ENCODE measurements at places on chromosomes 6 and 20.

DNA sequence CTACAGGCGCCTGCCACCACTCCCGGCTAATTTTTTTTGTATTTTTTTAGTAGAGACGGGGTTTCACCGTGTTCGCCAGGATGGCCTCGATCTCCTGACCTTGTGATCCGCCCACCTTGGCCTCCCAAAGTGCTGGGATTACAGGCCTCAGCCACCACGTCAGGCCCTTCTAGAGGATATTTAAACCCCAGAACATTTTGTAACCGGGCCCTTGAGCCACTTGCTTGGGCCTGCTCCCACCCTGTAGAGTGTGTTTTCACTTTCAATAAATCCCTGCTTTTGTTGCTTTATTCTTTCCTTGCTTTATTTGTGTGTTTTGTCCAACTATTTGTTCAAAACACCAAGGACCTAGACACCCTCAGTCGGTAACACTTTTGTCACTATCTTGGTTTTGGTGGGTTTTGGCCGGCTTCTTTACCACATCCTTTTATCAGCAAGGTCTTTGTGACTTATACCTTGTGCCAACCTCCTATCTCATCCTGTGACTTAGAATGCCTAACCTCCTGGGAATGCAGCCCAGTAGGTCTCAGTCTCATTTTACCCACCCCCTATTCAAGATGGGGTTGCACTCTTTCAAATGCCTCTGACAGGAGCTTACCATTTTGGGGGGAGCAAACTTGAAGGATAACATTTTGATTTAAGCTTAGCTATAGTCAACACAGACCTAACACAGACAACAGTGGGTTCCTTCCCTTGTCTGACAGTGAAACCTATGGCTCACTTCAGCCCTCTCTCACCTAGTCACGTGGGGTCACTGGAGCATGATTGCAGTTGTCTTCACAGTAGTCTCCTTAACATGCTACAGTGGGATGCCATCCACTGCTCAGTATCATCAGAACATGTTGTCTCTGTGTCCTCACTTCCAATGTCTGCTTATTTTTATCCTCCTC lies 27.9 kb upstream of the KIF6 start:
- no peak for DNase-seq

DNA sequence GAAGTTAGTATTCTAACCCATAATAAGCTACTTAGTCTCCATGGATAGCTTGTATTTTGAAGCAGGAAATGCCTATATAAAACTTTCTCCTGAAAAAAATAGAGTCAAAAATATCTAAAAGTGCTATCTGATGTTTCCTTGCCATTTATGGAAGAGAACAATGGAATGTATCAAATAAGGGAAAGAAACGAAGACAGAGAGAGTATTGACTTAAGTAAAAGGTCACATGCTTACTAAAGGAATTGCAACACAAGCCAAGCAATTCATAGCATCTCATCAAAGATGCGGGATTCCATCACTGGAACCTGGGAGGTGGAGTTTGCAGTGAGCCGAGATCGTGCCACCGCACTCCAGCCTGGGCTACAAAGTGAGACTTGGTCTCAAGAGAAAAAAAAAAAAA lies 112.9 kb upstream of the DTNBP1 start:
- no peak for DNase-seq

GRCh38 chr20:51985013-51985415 lies 182.7 kb upstream of the SALL4 start:
- DNase-seq = no peak

DNA sequence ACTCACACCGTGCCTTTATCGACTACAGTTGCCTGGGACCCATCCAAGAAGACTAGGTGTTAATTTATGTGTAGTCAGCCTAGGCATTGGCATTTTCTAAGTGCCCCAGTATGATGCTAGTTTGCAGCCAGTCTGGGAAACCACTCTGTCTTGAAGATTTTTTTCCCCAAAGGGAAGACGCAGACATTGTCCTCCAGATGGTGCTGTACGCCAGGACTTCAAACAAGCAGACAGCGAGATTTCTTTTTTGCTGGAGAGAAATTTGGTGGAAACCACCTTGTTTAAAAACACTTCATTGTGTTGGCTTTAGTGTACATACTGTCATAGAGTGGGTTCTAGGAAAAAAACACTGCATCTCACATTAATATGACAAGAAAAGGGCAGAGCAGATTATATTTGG lies 30.0 kb downstream of the ALDH5A1 start:
- no peak for DNase-seq

GRCh38 chr20:9440892-9441291 lies 73.5 kb upstream of the LAMP5 start:
- DNase-seq = no peak
